ENCODE measurements at places on chromosomes 1 and 21.

DNA sequence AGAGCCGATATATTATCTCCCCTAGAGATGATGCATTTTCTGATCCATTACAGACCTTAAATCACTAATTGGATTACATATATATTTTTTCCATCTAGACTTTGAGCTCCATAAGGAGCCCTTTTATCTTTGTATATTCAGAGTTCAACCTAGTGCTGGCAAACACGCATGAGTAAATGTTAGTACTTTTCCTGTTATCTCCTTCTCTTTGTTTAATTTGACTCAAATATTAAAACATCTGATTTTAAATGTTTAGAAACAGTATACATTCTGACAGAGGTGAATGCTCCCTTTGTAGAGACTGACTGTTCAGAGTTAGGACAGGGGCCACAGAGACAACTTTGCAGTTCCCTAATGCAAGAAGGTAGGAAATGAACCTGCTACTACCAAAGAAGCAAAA is 37.1 kb downstream of the EIF2B3 start:
- DNase-seq: no peak

DNA sequence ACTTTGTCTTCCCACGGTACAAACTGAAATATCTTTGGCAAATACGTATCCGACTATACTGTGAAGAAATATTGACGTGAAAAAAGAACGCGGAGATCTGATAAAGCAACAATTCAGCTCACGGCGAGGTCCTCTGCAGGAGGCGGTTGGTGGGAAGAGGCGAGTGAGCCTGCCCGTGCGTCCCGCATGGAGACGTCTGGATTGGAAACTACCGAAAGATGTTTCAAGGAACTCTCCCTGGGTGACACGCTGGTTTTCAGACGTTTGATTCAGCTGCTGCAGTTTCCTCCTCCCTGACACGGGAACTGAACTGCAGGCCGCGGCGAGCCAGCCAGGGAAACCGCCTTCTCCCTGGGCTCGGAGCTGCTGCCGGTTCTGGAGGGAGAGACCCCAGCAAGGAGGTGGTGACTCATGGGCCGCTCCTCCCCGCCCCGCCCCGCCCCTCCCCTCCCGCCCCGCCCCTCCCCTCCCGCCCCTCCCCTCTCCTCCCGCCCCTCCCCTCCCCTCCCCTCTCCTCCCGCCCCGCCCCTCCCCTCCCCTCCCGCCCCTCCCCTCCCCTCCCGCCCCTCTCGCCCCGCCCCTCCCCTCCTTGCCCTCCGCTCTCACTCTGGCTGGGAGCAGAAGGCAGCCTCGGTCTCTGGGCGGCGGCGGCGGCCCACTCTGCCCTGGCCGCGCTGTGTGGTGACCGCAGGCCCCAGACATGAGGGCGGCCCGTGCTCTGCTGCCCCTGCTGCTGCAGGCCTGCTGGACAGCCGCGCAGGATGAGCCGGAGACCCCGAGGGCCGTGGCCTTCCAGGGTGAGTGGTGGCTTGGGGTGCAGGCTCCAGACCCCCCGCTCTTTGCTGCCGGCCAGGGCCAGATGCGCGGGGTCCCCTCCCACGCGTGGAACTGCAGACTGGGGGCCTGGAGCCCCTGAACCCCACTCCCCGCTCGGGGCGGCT is at the start of gene COL6A1:
TSS of gene COL6A1 (plus strand) at position 620 of the 941 bp plus-strand sequence. CDS start at position 701, 81 bp downstream.
- DNase-seq: peak; percentile 53

DNA sequence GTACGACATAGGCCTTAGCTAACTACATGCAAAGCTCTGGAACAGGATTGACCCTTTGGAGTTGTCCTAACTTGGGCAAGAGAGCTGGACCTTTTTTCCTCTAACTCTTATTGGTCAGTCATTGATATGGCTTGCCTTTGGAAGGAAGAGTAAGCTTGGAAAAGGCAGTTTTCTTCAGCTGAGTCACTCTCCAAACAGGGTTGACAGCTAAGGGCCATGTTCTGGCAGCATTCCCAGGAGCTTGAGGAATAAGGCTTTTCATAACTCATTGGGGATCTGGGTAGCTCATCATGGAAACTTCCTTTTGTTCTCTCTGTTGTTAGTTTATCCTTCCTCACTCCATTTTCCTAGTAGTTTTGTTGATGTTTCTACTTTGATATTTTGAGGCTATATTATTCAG is 14.5 kb upstream of the ERRFI1 start:
- DNase-seq: no peak

GRCh38 chr1:228998179-228998578 is 262.9 kb downstream of the RHOU start:
- no peak for DNase-seq

DNA sequence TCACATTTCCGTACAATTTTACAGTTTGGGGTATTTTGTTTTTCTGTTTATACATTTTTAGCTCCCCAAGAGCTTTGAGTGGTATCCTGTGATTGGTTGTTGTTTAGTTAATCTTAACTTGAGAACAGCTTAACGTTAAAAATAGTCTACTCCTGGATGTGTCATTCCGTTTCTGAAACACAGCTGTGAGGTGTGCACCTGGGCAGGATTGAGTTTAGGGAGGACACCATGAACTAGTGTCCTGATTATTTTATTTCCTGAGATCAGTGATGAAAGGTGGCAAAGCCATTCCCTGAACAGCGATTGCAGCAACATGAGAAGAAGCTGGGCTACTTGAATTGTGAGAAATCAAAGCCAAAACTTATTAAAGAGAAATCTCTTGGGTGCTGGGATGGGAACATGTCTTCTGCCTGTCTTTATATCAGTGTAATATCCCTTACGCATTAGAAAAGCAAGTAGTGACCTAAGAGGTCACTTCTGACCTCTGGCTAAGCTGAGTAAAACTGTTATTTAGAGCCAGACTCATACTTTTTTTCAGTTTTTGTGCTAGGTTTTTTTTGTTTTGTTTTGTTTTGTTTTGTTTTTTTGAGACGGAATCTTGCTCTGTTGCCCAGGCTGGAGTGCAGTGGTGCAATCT is 43.4 kb downstream of the ZBTB40 start:
- DNase-seq: no peak

- no peak for DNase-seq
These were observed 43.5 kb downstream of the UMODL1 start for GRCh38 chr21:42114646-42115045.

GRCh38 chr1:205339197-205339702 is 17.5 kb downstream of the KLHDC8A start:
- no peak for DNase-seq

DNA sequence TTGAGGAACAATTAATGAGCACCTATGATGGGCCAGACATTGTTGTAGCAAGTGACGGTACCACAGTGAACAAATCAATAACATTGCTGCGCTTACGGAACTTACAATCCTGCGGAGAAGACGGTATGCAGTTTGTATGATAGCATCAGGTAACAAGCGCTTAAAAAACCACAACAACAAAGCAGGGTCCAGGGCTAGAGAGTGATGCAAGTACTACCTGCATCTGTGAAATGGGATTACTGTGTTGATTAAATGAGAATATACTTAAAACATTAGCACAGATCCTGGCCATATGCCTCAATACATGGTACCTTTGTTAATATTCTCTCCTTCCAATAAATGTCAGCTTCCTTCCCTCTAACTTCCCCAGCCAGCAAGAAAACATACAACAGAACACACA is 110.6 kb upstream of the ADAR start:
- no peak for DNase-seq

GRCh38 chr1:58818075-58818474 is 34.2 kb upstream of the JUN start:
- no peak for DNase-seq

- DNase-seq: no peak
These were observed 39.1 kb upstream of the FOXO6 start for GRCh38 chr1:41322101-41322661.

- no peak for DNase-seq
These were observed 2.9 kb upstream of the PRRX1 start for GRCh38 chr1:170660871-170661645.

GRCh38 chr1:33902486-33903209 is 38.8 kb downstream of the HMGB4 start:
- DNase-seq: no peak

GRCh38 chr1:244180256-244180655 is 129.2 kb downstream of the ZBTB18 start:
- DNase-seq: no peak

GRCh38 chr1:184930232-184930631 is 44.1 kb downstream of the NIBAN1 start:
- no peak for DNase-seq

GRCh38 chr1:98045767-98046641 is 125.2 kb upstream of the DPYD start:
- DNase-seq: no peak

DNA sequence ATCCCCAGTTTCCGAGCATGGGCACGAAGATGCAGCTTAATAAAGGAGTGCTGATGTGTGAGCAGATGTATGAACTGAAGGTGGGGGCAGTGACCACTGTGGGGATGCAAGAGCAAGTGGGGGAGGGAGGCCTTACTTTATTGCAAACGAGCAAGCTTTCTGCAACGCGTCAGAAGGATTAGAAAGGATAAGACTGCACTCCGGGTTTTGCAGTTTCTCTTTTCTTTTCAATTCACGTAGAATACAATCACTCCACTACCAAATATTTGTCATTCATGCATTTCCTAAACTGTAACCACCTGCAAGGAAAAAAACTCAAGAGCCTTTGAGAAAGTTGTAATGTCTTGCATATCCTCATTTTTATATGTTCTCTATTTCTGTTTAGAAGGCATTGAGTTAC is 4.3 kb upstream of the OR2C3 start:
- no peak for DNase-seq

DNA sequence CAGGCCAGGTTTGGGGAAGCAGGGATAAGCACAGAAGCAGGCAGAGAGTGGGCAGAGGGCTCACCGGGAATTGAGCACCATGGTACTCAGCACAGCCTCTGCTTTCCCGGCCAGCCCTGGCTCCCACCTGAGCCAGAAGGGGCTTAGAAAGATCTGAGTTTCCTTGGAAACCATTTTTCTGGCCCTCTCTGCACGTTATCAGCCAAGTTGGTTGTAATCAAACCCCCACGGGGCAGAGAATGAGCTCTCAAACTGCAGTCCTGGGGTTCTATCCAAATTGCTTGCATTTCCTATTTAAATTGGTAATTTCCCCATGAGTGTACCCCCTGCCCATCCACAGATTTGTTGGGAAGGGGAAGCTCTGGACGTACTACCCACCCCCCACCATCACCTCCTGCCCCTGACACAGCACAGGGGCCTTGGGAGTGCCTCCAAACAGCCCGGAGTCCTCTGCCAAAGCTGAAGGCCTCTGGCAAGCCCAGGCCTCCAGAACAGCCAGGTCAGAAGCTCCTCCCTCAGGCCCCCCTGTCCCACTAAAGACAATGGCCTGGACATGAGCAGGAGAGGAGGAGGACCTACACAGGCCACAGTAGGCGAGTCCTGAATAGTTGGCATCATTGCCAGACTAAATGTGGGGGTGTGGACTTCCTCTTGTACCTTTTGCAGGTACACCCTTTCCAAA is 42.7 kb upstream of the GJB5 start:
- no peak for DNase-seq

- DNase-seq: no peak
These were observed 6.3 kb downstream of the UBE2G2 start for GRCh38 chr21:44795342-44795741.

DNA sequence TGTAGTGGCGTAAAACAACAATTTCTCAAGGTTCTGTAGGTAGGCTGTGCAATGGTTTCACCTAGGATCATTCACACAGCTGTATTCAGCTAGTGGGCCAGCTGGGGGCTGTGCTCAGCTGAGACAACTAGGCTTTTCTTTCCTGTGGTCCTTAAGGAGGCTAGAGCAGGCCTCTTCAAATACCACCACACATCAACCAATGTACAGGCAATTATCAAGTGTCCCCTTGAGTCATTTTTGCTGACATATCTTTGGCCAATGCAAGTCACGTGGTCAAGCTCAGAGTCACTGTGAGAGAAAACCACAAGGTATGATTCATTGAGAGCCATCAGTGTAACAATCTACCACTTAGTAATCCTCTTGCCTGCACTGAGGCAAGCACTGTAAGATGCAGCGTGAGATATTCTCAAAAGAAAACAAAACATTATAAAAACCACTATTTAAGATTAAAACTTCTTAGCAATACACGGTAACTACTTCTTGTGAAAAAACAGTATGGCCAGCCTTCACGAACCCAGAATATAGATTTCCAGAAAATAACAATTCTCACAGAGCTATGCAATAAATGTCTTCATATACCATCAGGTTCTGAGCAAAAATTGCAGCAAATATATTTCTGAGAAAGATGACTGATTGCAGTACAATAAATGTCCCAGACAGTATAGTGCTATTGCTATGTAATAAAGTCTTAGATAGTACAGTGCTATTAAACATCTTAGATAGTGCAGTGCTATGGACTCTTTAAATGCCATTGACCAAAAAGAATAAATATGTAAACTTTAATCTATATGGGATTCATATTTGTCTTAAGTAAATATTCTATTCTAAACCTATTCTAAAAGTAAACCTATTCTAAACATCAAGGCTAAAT is 55.3 kb downstream of the NME7 start:
- DNase-seq: peak; percentile 33
